WTC11 (cell line): ENCODE measurements at places on chromosomes 4 and X. TPM values are rescaled to one million over a fixed set of nuclear protein-coding genes. Genes with fewer than 3 reads are reported as not detected.

Gene CLDN34
- total RNA-seq: 0.52 to 0.62 TPM (median 0.53 TPM) in 3 replicates

Gene CYBB
- total RNA-seq: 0.11 to 0.37 TPM (median 0.22 TPM) in 3 replicates

Gene L1CAM
- total RNA-seq: 40.2 to 55.2 TPM (median 49.4 TPM) in 3 replicates

Gene BMX
- total RNA-seq: not detected in 3 replicates

Gene NXF2B
- total RNA-seq: 0.11 to 0.31 TPM (median 0.18 TPM) in 3 replicates

Gene NWD2
- 0.05 to 0.07 TPM in 2 of 3 replicates, not detected in the other for total RNA-seq

Gene PNMA6F
- total RNA-seq: 0.13 to 0.30 TPM (median 0.23 TPM) in 3 replicates

Gene IRS4
- 10.5 to 11.4 TPM (median 11.0 TPM) in 3 replicates for total RNA-seq

Gene HSFX2
- 0.37 TPM in 1 of 3 replicates, not detected in the others for total RNA-seq

Gene GLUD2
- total RNA-seq: 0.57 to 1.4 TPM (median 1.2 TPM) in 3 replicates

Gene ART3
- total RNA-seq: 0.27 to 0.59 TPM in 2 of 3 replicates, not detected in the other

Gene PRRG1
- 6.7 to 8.1 TPM (median 7.1 TPM) in 3 replicates for total RNA-seq

Gene VSIG1
- total RNA-seq: 0.73 to 1.2 TPM (median 0.76 TPM) in 3 replicates

Gene PABPC1L2A
- 0.39 to 1.1 TPM (median 0.83 TPM) in 3 replicates for total RNA-seq

Gene TMPRSS11D
- not detected in 3 replicates for total RNA-seq

Gene FAM47A
- total RNA-seq: not detected in 3 replicates

Gene DMP1
- total RNA-seq: 0.11 TPM in 1 of 3 replicates, not detected in the others

Gene MID1
- 40.1 to 52.2 TPM (median 45.4 TPM) in 3 replicates for total RNA-seq

Gene TAF7L
- 0.11 to 0.17 TPM in 2 of 3 replicates, not detected in the other for total RNA-seq

Gene SPARCL1
- 0.82 to 0.89 TPM (median 0.85 TPM) in 3 replicates for total RNA-seq

Gene HSFX4
- total RNA-seq: not detected in 3 replicates

Gene F8A3
- 5.5 to 7.4 TPM (median 5.8 TPM) in 3 replicates for total RNA-seq

Gene SLC4A4
- total RNA-seq: 1.1 to 1.5 TPM (median 1.2 TPM) in 3 replicates

Gene AMBN
- total RNA-seq: not detected in 3 replicates

Gene KCNIP4
- total RNA-seq: not detected in 3 replicates

Gene ZCCHC18
- 2.3 to 2.6 TPM (median 2.4 TPM) in 3 replicates for total RNA-seq

Gene FABP2
- not detected in 3 replicates for total RNA-seq

Gene CABS1
- total RNA-seq: not detected in 3 replicates

Gene MAPK10
- 4.6 to 5.8 TPM (median 5.2 TPM) in 3 replicates for total RNA-seq

Gene C4orf51
- total RNA-seq: 7.8 to 15.4 TPM (median 8.6 TPM) in 3 replicates

Gene SRPX
- total RNA-seq: 7.7 to 8.0 TPM (median 7.7 TPM) in 3 replicates

Gene LDOC1
- 16.9 to 27.6 TPM (median 25.7 TPM) in 3 replicates for total RNA-seq

Gene MFAP3L
- 12.1 to 31.3 TPM (median 16.4 TPM) in 3 replicates for total RNA-seq

Gene TMEM156
- 0.24 TPM in 1 of 3 replicates, not detected in the others for total RNA-seq

Gene ZNF157
- total RNA-seq: 1.7 to 2.0 TPM (median 1.8 TPM) in 3 replicates

Gene CPLX1
- 1.5 to 3.5 TPM (median 2.0 TPM) in 3 replicates for total RNA-seq

Gene ANKRD50
- total RNA-seq: 17.3 to 18.4 TPM (median 18.1 TPM) in 3 replicates

Gene GPRASP1
- total RNA-seq: 2.0 to 2.6 TPM (median 2.2 TPM) in 3 replicates

Gene MAGEA11
- total RNA-seq: not detected in 3 replicates

Gene CD38
- 0.17 to 0.39 TPM (median 0.37 TPM) in 3 replicates for total RNA-seq

Gene EGFL6
- total RNA-seq: 0.89 to 0.96 TPM (median 0.89 TPM) in 3 replicates

Gene CTAG2
- not detected in 3 replicates for total RNA-seq

Gene TRIM61
- 2.8 to 3.0 TPM (median 2.8 TPM) in 3 replicates for total RNA-seq

Gene H2BW2
- total RNA-seq: 0.15 to 0.50 TPM in 2 of 3 replicates, not detected in the other

Gene KIAA1210
- total RNA-seq: 0.02 TPM in 2 of 3 replicates, not detected in the other

Gene TIGD4
- 1.9 to 2.5 TPM (median 2.0 TPM) in 3 replicates for total RNA-seq

Gene GATA1
- 0.25 to 0.27 TPM (median 0.26 TPM) in 3 replicates for total RNA-seq

Gene PDK3
- 34.4 to 38.1 TPM (median 36.8 TPM) in 3 replicates for total RNA-seq

Gene RNF128
- total RNA-seq: 0.99 to 1.1 TPM (median 1.0 TPM) in 3 replicates
